ENCODE measurements at places on chromosomes 6 and 20.
A peak's percentile ranks its signal among the peaks of the same experiment; 100 is the strongest.

DNA sequence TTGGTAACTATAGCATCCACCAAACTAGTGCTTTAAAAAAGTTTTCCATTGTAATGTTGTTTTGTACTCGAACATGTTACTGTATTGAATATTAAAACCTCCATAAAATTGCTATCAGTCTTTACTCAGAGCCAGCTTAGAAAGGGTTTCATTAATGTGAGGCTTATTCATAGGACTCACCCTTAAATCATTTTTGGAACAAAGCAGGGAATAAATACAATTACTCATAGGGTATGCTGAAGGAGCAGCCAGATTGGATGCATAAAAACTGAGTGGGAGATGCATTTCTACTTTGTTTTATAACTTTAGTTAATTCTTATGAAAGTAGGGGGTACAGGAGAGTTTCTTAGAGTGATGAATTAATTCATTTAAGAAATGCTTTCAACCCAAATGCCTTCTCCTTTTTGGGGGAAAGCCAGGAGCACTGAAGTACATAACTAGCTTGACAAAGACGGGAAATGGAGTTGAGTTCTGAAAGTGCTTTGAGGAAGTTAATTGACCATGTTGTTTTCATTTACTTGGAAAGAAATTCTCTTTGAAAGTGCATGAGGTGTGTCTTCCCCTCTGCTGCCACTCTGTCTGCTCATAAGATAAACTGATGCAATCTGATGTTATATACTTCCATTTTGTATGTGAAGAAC is 90.3 kb downstream of the RNF144B start:
- DNase-seq, result no peak

DNA sequence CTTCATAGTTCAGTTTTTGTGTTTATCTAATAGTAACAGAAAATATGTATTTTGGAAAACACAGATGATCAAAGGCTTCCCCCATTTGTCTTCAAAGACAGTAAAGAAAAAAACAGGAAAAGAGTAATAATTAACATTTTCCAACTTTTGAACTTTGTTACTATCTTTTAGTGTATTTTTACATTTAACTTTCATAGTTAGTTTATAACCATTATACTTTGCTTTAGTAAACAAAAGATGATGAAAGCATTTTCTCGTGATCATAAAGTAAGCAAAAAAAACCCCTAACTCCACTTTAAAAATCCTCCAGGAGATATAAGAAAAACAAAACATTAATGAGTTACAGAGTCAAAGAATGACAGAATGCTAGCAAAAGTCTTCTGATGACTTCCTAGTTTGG is 13.6 kb upstream of the GPRC6A start:
- DNase-seq, result no peak

- DNase-seq, result no peak
Measured at GRCh38 chr6:99232056-99232455, 117.4 kb downstream of the FAXC start.

- no peak for DNase-seq
Measured at GRCh38 chr6:43247114-43247999, 4.1 kb downstream of the TTBK1 start.

DNA sequence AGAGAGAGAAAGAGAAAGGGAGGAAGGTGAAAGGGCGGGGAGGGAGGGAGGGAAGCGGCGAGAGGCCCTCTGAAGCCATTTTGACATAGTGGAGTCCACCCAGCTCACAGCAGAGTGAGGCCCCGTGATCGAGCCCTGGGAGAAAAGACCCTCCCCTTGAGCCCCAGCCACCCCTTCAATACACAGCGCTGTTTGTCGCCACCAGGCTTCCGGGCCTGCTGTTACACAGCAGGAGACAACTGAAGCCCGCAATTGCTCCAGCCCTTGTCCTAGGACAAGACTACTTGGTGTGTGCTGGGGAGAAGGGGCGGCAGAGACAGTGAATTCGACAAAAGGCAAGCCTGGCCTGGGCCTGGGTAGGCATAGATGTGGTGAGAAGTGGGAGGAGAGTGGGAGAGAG is 67.3 kb downstream of the PRR18 start:
- no peak for DNase-seq

DNA sequence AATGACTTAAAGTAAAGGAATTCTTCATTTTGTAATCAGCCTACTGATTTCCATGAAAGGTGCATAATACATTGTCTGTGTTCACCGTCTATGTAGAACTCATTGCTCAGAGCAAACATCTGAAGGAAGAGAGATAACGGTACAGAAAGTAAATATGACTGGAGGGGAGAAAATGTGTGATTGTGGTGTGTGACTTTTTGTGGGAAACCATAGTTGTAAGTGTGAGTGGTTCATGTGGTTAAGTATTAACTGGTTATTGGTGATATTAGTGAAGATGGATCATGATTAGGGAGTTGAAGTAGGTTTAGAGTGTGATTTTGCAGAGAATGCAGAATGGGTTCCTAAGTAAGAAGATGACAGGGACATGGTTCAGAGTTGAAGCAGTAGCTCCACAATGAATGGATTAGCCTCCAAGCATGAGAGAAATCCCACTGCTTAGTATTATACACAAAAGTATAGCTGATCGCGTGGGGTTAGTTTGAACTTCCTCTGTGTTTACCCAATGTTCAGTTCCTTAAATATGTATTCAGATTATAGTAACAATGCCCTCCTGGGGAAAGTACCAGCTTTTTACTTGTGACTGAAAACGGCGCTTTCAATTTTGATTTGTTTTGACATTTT is 368.9 kb downstream of the UTRN start:
- no peak for DNase-seq

DNA sequence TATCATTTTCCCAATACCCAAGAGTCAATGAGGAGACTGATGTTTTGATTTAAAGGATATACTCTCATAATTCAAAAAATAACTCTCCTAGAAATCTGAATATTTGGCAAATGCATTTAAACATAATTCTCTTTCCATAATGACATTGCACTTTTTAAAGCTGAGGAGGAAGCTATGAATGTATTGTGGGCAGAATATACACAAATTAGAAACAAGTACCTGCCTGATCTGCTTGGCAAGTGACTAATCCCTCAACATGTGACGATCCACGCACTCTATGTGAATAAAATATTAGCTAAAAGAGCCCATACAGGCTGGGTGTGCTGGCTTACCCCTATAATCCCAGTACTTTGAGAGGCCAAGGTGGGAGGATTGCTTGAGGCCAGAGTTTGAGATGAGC is 88.3 kb upstream of the CCDC28A start:
- DNase-seq, result no peak

GRCh38 chr6:41757271-41757670 is 10.1 kb upstream of the PGC start:
- DNase-seq, result no peak

DNA sequence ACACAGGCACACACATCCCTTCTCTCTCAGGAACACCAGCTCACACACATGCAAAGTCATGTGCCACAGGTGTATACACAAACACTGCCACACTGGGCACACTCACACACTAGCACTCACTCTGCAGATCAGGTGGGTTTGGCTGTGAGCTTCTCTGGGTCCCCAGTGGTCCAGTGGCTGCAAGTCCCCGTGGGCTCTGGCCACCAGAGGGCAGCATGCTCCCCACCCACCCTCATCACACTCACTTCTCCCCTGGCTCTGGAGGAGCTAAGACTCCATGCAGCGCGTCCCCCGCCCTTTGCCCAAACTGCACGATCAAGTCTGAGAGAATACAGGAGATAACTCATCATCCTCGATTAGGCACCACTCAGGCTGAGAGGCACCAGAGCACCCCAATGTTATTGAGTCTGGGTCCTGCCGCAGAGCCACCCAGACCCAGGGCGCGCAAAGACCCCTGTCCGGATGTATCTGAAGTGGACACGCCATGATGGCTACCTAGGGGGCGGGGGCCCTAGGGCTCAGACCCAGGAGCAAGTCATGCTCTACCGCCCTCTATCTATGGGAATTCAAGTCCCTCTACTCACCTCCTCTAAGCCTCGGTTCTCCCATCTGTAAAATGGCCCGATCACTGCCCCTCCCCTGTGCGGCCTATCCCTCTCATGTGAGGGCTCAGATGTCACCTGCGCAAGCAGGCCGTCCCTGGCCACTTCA is 90.5 kb downstream of the GRM4 start:
- DNase-seq, result peak; percentile 18

DNA sequence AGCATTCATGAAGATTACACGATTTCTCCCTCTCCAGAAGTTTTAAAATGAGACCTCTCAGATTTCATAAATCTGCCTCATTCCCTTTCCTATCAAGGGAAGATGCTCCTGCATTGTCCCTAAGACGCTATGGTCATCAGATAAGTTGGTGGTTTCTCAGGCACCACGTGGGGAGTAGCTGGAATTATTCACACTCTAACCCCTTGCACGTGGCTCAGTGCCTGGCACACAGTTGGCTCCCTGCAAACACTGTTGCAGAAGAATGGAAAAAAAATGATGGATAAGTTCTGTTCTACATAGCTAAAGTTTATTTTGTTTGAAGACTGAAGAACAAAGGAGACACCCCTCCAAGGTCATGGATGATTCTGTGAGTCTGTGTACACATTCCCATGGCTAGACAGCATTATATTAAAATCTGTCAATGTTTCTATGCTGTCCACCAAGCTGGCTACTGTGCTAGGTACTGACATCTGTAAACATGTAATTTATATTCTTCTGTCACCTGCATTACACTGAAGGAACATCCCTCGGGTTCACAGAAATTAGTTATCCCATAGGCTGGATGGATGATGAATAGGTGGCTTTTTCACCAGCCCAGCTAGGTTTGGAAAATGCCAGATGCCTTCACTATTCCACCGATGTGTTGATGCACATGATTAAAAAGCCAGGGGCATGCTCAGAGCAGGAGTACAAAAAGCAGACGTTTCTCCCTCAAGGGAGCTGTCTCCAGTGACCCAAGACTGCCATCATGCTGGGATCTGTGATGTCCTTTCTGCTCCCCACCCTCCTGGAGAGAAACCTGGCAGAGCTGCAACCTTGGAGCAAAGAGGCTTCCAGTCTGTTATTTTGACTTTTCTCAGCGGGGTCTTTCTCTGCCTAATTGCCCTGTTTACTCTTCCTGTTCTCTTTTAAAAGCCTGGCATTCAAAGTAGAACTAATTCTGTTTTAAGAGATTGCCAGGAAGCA is 610.5 kb downstream of the UTRN start:
- DNase-seq, result no peak

DNA sequence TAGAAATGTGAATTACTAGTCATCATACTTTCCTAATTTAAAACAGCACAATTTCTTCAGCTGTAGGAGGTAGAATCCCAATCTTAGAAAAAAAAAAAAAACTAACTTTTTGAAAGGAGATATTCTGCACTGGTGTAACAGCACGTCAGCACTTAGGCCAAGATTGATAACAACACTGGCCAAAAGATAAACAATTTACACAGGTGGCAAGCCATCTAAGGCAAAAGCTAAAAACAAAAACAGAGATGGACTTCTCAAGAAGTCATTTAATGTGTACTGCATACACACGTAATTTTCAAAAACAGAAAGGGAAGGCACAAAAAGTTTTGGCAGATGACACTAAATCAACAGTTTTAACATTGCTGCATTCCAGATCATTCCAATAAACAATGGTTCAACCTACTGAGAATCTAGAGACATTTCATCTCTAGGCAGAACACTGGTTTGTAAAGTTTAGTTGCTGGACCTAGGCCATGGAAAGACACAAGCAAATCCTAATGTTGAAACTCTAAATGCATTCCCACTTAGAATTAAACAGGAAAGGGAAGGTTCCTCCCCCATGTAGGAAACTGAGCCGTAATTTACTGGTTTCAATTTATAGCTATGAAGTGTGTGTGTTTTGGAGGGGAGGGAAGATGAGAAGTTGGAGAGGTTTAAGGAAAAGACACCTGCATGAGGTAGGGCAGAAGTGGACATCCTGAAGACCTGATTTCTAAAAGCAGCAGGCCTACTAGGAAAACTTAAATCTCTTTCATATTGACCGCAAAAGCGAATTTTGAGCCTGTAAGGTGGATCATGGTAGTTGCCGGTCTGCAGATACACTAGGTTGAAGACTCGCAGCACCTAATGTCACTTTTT is 1.3 kb downstream of the GCLC start:
- no peak for DNase-seq

- DNase-seq, result no peak
Measured at GRCh38 chr20:9147547-9148024, 78.7 kb downstream of the PLCB4 start.

DNA sequence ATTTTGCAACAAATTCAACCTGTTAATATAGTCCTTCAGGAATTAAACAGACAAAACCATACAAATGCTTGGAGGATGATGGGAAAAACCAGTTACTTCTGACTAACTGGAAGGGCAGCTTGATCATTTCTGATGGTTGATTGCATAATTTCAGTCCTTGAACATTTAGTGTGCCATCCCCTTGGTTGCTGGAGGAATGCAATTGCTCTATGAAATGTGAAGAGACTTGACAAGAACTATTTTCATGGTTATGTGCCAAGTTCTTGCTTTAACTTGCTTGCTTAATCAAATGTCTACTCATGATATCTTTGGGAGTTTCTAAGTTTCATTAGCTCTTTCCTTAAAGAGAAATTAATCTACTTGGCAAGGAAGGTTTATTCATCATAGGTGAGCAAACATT is 45.2 kb downstream of the ANKEF1 start:
- DNase-seq, result no peak

DNA sequence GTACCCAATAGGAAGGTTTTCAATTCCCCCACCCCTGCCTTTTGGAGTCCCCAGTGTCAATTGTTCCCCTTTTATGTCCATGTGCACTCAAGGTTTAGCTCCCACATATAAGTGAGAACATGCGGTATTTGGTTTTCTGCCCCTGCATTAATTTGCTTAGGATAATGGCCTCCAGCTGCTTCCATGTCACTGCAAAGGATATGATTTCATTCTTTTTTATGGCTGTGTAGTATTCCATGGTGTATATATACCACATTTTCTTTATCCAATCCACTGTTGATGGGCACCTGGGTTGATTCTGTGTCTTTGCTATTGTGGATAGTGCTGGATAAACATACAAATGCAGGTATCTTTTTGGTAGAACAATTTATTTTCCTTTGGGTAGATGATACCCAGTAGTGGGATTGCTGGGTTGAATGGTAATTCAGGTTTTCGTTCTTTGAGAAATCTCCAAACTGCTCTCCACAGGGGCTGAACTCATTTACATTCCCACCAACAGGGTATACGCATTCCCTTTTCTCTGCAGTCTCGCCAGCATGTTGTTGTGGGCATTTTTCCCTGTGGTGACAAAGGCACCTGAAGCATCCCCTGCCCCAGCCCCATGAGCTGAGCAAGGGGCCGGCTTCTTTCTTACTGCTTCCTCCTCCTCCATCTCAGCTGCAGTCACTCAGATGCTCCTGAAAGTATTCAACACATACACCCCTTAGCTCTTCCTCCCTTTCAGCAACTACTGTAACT is 66.7 kb downstream of the ELOVL2 start:
- no peak for DNase-seq

All from activated CD8-positive, alpha-beta memory T cell treated with anti-CD3 and anti-CD28 coated beads for 1 hour (primary cell).